CD4-positive, alpha-beta T cell treated with Interleukin-12 subunit alpha and Interleukin-12 subunit beta, for 1 hour (primary cell): ENCODE measurements at places on chromosomes 13 and 19.

DNA sequence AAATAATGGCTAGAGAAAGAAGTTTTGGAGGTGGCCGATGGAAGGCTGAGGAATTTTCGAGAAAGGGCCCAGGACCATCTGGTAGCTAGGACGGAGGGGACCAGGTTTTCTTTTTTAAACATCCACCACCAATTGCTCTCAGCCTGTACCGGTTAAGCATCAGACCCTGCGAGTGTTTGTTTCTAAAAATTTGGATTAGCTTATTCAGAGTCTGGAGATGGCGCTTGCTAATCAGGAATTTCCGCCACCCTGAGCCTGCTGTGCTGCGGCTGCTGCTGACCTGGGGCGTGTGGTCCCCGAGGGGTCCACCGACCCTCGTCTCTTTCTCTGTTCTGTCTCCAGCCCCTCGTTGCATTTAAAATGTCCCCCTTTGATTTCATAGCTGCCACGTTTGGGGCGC is 2.0 kb downstream of the UHRF1 start:
- DNase-seq: no peak

- DNase-seq: no peak
These were observed 7.5 kb downstream of the IGLON5 start for GRCh38 chr19:51318687-51319648.

GRCh38 chr13:48733739-48734335 is 80.1 kb downstream of the CYSLTR2 start:
- DNase-seq: no peak

- no peak for DNase-seq
These were observed 1089.7 kb downstream of the PCDH17 start for GRCh38 chr13:58721273-58721672.

GRCh38 chr13:73891805-73892204 is 242.4 kb downstream of the KLF12 start:
- DNase-seq: no peak

- peak; percentile 65 for DNase-seq
These were observed 6.3 kb upstream of the LRFN3 start for GRCh38 chr19:35929876-35930275.

DNA sequence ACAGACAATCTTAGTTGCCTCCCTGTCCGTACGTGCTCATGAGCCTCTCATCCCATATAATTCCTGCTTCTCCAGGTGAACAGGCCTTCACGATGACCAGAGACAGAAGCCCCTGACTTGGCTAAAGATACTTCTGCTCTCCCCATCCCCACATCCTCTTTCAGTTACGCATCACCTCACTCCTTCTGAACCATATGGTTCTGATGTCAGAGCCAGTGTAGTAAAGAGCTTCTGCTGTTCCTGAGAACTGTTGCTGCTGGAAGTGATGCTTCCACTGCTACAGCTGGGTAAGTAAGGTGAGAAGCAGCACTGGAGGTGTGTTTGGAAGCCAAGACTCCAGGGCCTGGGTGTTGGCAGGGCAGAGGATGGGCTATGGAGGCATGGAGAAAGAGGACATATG is 12.9 kb downstream of the SIGLECL1 start:
- DNase-seq: no peak

DNA sequence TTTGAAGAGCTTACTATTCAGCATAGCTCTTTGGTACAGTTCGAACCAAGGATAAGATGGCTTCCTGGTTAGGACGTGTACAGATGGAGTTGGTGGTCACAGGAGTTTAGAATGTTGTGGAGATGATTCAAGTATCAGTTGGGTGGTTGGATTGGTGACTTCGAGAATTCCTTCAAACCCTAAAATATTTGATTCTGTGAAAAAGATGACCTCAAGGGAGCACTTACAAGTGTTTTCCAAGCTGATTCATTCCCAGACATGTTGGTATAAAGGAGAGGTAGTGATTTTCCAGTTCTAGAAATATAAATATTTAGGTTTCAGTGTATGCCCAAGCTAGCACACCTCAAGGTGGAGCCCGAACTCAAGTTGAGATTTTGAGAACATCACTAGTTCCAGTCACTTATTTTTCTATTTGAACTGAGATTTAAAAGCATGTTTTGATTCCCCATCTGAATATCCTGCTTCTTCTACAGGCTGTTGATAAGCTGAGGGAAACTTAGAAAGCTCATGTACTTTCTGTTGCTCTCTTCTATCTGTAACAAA is 306.1 kb downstream of the DCT start:
- DNase-seq: no peak

DNA sequence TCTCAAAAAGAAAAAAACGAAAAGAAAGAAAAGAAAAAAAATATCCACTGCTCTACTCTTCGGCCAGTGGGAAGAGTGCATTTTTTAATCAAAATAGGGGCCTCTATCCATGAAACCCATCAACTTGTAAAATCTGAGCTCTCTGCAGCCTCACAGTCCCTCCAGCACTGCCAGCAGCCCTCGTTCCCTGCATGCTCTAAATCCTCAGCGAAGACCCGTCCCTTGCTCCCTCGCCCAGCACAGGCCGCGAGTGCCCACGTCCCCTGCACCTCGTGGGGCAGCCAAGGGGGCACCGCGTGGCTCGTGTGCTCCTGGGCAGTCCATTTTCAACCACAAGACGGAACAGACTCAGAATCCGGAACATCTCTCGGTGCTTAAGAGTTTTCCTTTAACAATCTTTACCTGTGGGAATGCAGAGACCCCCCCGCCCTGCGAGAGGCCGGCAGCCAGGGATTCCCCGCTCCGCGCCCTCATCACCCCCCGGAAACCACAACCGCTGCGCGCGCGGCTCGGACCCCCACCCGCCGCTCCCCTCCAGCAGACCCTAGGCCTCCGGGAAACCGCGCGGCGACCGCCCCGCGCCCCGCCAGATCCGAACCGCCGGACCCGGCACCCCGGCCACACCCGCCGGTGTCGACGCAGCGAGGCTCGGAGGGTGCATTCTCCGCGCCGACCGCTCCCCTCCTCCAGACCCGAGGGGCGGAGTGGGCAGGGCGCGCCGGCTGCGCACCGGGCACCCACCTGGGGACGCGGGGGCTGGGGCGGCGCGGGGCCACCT is 638 bp downstream of the ANKRD27 start:
- peak; percentile 39 for DNase-seq

- no peak for DNase-seq
These were observed 1.6 kb upstream of the CBARP start for GRCh38 chr19:1239420-1239795.

DNA sequence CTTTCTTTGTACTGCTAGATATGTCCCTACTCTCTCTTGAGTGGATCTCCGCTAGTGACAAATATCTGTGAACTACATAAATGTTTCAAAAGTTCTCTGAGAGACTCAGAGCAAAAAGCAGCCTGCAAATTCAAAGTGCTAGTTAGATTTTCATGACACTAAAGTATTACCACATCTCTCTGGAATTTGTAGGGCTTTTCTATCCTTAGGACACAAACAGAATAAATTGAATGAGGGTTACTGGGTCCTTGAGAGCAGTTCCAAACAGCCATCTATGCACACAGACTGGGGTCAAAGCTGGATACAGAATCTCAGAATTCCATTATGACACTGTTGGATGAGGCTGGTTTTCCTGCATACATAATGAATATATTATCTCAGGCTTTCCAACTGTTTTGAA is 953.2 kb downstream of the DIAPH3 start:
- no peak for DNase-seq

DNA sequence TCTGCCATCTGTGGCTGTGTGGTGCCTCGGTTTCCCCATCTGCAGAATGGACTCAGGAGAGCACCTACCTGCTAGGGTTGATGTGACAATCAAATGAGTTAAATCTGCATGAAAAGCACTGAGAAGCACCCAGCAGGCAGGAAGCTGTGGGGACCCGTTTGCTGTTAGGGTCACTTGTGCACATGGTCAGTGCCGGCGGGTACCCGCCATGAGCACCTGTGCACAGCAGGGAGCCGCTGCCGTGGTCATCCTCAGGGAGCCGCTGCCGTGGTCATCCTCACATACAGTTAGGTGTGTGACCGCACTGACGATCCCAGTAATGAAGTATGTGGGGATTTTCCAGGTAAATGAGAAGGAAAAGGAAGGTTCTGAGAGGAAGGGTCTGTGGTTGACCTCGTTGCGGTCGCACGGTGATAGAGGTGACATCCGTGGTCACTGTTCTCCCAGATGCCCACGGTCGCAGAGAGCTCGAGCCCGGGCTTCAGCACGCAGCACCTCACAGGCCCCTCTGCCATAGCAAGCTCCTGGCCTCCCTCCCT is 6.5 kb downstream of the MCF2L start:
- DNase-seq: no peak

- DNase-seq: no peak
These were observed 78.0 kb downstream of the KLF5 start for GRCh38 chr13:73136776-73137175.

DNA sequence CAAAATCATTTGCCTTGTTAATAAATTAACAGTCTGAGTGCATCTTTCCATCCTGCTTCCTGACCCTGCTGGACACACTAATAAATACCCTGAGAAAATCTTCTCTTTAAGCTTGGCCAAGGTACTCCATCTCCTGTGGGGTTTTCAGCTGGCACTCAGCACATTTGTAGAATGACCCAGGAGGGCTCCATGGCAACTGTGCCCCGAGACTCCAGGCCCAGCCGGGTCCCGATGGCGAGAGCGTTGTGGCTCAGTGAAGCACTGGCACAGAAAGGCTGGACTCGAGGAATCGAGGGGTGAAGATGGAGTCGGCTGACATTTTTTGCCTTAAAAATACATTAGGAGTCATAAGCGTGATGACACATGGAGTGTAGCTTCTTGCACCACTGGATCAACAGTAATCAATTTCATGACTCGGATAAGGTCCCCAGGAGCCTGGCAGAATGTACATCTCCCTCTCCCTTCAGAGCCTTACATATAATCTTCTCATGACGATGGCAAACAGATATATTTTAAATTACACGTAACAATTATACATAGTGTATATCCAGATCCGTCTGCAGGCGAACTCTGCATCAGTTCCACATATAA is 85.4 kb downstream of the SLC7A1 start:
- DNase-seq: no peak

DNA sequence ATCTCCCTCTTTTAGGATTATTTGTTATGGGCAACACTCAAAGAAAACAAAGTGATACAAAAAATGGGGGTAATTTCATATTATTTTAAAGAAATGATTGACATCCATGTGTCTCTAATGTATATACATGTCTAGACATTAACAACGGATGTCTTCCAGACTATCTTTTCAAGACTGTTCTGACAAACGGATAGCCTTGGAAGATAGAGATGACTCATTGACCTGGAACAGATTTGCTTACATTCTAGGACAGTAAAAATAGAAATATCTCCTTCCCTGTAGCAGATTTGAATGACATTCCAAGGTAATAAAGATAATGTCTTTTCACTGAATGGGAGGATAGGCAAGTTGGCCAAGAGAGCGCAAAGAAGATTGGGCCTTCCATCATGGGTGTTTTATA is 26.2 kb upstream of the SLITRK6 start:
- no peak for DNase-seq

DNA sequence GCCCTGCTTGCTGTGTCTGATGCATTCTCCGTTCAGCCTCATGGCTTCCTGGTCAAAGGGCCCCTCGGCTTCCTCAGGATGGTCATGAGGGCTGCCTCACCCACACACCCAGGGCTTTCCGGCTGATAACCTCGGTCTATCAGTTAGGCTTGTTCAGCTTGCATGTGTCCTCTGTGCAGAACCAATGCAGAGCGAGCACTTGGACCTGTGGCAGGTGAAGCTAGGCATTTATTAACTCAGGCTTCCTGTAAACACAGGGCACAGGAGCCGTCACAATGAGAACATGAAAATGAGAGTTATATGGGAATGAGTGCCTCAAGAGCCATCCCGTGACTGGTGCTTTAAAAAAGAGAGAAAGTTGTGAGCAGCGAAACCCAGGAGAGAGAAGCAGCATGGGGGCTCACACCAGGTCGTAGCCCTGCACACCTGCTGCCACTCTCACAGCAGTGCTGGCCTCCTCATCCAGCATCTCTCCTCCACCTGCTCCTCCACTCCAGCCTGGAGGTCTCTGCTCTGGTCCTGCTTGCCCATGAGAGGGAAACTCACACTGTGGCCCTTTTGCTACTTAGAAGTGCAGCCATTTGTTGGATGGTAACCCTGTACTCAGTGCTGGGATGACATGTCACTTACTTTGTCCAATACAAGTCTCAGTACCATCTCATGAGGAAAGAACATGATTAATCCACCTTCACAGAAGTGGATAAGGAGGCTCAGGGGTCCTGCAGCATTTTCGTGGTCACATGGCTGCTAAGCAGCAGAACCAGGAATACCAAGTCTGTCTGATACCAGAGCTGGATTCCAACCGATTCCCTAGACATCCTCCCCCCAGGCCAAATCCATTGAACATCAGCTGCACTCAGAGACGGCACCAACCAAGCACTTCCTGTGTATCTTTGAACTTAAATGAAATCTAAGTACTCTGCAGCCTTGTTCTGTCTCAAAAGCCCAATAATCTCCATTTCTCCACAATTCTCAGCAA is 50.5 kb upstream of the IRS2 start:
- DNase-seq: no peak

- no peak for DNase-seq
These were observed 56.6 kb upstream of the GPC6 start for GRCh38 chr13:93169980-93170379.

DNA sequence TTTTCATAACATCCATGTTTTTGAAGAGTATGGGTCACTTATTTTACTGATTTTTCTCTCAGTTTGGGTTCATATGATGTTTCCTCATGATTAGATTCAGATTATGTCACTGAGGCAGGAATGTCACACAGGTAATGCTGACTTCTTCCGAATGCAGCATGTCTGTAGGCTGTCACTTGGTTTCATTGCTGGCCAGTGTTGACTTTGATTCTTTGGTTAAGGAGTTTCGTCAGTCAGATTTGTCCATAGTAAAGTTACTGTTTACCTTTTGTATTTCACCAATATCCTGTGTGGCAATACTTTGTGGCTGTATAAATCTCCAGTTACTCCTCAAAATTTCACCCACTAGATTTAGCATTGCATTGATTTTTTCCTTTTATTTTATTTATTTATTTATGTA is 105.6 kb downstream of the MRPL57 start:
- no peak for DNase-seq

DNA sequence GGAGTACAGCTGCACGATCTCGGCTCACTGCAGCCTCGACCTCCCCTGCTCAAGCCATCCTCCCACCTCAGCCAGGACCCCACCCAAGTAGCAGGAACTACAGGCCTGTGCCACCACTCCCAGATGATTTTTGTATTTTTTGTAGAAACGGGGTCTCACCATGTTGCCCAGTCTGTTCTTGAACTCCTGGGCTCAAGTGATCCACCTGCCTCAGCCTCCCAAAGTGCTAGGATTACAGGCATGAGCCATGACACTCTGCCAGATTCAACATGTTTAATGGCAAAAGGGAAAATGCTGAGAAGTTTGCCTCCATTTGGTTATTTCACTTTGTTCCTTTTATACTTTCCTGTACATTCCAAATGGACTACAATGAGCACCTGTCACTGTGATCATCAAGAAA is 65.8 kb downstream of the ZIC5 start:
- DNase-seq: no peak

- no peak for DNase-seq
These were observed 3.0 kb downstream of the POU4F1 start for GRCh38 chr13:78600280-78600883.

DNA sequence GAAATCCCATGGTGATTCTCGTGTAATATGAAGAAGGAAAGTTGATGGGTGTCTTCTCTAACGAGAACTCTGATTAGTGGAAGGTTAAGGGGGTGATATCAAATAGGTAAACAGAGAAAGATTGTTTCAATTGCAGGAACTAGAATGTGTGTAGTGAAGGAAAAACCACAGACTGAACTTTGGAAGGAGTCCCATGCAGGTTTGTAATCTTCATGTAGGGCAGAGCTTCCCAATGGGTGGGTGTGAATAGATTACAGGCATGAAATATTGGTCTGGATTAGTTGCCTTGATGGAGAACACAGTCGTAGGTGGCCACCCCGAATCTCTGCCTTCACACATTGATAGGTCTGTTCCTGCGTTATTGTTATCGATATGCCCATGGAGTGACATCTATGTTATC is 295.5 kb downstream of the KCNRG start:
- DNase-seq: no peak
